Cortex of kidney (tissue), 1 donor: ENCODE measurements at places on chromosomes 4 and X.

DNA sequence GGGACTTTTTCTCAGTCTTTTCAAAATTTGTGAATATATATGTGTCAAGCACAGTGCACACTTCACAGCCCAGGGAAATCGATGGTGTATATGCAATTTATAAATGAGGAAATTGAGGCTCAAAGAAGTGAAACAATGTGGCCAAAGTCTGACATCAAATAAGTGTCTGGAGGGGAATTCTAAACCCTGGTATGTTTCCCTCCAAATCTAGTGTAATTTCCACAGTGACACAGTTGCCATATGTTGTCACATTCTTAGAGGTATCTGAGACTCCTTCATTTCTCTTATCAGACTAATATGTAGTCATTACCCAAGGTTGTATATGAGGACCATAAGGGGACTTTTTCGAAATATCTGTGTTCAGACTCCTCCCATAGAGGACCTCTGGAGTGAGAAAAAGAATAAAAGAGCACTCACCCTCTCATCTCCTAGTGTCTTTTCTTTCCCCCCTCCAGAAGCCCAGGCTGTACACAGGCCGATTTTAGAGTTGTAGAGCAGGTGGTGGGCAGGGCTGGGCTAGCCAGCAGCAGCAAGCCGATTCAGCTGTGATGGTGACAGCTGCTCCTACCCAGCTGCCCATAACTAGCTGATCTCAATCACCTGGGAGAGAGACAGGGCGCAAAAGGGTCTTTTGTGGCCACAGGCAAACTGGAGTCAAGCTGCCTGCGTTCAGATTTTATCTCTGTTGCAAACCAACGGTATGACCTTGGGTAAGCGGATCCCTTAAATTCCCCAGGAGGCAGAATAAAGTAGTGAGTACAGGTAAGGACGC is 55.1 kb downstream of the CLCN5 start:
- DNase-seq: no peak

- DNase-seq: no peak
Observed at GRCh38 chrX:141936080-141936479, 32.4 kb downstream of the MAGEC1 start.

GRCh38 chr4:55002431-55002830 is 123.0 kb downstream of the KDR start:
- DNase-seq: no peak

DNA sequence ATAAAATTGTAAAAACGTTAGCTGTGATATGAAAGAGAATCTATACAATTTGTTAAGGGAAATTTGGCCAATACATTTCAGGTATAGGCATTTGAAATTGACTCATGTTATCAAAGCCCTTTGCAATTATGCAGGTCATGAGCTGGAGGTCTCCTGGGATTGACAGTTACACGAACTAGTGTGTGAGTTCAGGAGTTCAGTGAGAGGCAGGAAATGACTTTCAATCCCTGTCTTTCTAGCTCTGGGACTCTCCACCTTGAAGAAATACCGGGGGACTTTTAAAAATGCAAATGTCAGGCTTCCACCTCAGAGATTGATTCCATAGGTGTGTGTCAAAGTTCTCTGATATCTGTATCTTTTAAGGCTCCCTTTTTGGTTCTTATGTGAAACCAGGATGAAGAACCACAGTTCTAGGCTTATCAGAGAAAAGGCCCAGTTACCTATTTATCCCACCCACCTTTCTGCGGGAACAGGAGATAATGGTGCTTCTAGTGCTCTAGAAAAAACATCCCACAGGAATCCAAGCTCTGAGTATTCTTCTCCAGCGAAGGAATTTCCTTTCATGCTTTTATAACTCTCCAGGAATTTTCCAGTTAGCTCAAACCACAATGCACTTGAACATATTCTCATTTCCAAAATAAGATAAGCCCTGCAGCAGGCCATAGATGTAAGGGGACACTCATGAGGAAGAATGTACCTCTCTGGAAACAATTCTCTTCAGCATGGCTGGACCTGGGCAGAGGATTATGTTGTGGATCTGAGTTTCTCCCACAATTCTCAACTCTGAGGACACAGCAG is 501.0 kb downstream of the IDS start:
- no peak for DNase-seq

DNA sequence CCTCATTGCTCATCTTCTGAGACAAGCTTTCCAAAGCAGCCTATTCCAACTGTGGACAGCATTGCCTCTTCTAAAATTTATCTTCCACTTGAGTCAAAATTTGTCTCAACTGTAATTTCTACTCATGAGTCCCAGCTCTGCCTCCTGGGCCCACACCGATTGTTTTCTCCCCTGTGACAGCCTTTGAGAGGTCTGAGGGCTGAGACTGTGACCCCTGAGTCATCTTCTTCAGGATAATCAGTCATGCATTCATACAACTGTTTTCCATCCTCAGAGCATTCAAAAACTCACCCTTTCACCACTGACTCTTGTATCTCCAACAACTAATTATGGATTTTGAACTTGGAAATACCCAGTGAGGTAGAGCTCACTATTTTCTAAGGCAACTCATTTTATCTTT is 228.1 kb downstream of the EDA2R start:
- DNase-seq: no peak

DNA sequence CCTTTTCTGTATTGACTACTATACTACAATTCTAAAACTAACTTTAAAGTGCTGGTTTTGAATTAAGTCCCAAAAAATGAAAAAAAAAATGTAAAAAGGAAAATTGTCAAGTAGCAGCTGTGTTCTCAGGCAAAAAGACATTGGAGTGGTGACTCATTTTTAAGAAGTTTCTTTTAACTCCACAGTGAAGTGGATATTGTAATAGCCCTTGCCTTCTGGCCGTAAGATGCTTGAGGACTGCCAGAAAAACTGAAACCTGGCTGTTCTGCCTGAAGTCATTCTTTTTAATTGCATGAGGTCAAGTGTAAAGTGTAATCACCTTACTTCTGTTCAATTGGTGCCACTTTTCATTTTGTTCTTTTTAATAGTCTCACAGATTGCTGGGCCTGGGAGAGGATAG is 28.9 kb downstream of the SPANXD start:
- no peak for DNase-seq

DNA sequence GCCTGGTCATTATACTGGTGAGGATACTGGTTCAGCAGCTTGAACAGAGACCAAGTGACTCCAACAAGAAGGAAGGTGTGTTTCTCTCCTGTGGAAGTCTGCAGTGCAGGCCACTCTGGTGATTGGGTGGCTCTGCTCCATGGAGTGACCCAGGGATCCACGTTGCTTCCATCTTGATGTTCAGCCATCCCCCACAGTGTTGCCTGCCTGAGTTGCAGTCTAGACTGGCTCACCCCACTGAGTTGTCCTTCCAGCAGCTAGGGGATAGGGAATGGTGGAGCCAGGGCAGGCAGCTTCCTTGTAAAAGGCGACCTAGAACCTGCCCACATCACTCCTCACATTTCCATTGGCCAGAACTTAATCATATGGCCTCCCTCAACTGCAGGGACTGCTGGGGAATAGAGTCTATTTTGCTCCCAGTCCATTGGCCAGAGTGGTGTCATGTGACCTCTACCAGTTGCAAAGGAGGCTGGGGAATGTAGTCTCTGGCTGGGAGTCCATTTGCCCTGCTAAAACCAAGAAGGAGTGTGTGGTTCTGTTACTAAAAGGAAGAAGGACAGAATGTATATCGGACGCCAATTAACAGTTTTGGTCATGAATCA is 8.0 kb downstream of the MAN2B2 start:
- no peak for DNase-seq

DNA sequence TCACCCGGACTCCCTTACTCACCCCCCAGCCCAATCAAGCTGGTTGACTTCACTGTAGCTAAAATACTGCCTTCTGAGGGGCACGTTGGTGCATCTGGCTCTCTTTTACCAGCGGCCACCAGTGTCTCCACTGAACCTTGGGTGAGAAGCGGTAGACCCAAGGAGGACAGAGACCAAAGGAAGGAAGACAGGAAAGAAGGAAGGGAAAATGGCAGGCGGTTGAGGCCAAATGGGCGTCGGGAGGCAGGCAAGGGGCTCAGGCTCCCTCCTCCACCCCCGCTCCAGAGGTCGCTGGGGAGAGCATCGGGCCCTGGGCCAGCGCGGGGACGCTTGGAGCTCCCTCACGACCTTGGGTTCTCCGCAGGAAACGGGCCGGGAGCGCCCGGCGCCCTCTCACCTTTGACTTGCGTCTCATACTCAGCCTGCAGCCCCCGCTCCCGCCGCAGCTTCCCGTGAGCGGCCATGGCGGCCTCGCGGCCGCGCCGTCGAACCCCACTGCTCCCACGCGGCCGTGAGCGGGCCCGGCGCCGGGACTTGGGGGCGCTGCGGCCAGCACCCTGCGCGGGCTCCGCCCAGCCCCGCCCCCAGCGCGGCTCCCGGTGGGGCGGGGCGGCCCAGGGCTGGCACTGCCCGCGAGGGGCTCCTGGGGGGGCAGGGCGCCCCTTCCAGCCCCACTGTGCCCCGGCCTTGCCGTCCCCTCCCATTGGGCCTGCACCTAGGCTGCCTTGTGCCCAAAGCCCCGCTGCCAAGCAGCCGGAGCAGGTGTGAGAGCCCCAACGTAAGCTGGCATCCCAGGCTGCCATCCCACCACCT is at the start of gene ARHGAP4:
ARHGAP4 (minus strand) TSS at position 526 of the 813 bp plus-strand sequence; CDS start at position 464, 62 bp downstream.
- DNase-seq: no peak
